SW 1271 (cell line): ENCODE measurements at places on chromosomes 13 and 19.

DNA sequence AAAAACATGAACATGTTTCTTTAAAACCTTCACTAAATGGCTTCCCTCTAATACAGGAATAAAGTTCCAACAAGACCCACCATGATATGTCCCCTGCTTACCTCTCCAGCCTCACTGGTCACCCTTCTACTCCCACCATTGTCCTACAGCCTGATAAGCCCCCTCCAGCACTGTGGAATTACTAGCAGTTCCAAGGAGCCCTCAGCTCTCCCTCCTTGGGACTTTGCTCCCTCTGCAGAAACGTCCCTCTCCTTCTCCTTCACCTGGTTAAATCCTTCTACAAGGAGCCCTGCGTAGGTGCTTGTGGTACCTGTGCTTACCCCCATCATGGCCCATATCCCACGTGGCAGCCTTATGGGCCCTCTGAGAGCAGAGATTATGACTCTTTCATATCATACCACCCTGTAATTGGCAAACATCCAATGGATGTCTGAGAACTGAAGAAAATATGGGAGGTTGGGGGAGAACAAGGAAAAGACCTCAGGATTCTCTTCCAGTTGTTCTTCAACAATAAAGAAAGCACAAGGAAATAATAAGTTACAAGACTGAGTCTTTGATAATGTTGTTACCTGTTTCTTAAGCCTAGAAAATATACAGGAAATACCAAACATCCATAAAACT is 26.1 kb upstream of the DOCK9 start:
- no peak for DNase-seq

- DNase-seq, result no peak
Observed at GRCh38 chr13:38967446-38967845, 23.2 kb downstream of the STOML3 start.

- no peak for DNase-seq
Observed at GRCh38 chr19:5345895-5346386, 5.3 kb upstream of the PTPRS start.

DNA sequence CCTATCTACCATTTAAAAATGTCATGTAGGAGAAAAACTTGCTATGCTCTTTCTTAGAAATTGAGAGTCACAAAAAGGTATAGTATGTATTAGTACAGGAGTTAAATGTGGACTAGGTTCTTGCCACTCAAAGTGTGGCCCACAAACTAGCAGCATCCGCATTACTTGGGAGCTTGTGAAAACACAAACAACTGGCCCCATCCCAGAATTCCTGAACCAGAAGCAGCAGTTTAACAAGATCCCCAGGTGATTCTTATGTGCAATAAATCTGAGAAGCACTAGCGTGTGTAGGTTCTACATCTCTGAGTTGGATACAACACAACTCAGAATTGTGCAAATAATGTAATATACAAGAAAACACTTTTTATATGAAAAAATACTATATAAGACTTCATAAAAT is 325.9 kb downstream of the DCT start:
- DNase-seq, result no peak

GRCh38 chr13:26485786-26486185 is 71.7 kb upstream of the WASF3 start:
- DNase-seq, result no peak

DNA sequence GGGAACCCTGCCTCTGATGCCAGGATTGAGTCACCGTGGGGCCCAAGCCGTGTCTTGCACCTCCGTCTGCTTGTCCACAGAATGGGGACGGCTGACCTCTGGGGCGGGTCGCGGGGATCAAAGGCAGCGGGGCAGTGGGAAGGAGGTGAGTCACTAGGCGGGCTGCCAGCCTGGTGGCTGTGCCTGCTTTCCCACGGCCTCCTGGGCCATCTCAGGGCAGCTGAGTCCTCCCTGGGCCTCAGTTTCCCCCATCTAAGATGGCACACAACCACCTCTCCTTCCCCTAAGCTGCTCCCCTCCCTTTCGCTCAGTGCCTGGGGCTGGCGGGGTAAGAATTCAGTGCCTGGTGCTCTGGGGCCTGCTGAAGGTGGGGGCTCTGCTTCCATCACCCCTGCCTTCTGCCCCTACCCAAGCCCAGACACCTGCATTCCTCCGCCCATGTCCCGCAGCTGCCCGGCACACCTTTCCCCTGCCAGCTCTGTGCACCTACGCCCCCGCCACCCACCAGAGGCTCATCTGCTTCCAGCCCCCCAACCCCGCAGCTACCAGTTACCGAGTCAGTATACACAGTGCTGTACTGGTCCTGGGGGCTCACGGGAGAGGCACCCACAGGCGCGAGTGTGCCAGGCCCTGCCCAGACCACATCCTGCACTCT is 3.5 kb downstream of the MKNK2 start:
- DNase-seq, result no peak

GRCh38 chr13:110590577-110590976 is 24.8 kb upstream of the NAXD start:
- no peak for DNase-seq
